ENCODE measurements at places on chromosomes 12 and 14. TPM values are rescaled to one million over a fixed set of nuclear protein-coding genes. Genes with fewer than 3 reads are reported as not detected.

The POLE2 gene
- 11.6 TPM for total RNA-seq

The LYZ gene
- total RNA-seq = 0.30 TPM

The KRT77 gene
- not detected for total RNA-seq

The CLEC2D gene
- 0.53 TPM for total RNA-seq

The MAX gene
- total RNA-seq = 53.4 TPM

The GDF11 gene
- total RNA-seq = 5.0 TPM

The OVCH1 gene
- total RNA-seq = not detected

The TSPAN19 gene
- total RNA-seq = not detected

The SLC25A47 gene
- not detected for total RNA-seq

The RHOJ gene
- not detected for total RNA-seq

The TRPV4 gene
- 0.08 TPM for total RNA-seq
